Activated CD8-positive, alpha-beta memory T cell treated with anti-CD3 and anti-CD28 coated beads, Interleukin-2, amount 50 U/mL, for 48 hours (primary cell): ENCODE measurements at places on chromosomes 4 and X.

DNA sequence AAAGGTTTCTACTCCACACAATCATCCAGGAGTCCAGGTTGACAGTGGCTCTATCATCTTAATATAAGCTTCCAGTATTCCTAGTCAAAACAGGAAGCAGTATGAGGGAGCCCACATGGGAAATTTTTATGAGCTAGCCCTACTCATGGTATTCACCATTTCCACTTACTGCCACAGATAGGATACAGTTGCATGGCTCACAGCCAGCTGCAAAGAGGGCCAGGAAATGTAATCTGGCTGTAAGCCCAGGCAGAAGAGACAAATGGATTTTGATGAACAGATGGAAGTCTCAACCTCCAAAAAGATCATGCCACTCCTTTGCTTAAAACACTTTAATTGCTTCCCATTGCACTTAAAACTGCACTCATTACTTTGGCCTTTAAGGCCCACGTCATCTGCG lies 150.6 kb downstream of the ADAMTS3 start:
- DNase-seq: no peak

DNA sequence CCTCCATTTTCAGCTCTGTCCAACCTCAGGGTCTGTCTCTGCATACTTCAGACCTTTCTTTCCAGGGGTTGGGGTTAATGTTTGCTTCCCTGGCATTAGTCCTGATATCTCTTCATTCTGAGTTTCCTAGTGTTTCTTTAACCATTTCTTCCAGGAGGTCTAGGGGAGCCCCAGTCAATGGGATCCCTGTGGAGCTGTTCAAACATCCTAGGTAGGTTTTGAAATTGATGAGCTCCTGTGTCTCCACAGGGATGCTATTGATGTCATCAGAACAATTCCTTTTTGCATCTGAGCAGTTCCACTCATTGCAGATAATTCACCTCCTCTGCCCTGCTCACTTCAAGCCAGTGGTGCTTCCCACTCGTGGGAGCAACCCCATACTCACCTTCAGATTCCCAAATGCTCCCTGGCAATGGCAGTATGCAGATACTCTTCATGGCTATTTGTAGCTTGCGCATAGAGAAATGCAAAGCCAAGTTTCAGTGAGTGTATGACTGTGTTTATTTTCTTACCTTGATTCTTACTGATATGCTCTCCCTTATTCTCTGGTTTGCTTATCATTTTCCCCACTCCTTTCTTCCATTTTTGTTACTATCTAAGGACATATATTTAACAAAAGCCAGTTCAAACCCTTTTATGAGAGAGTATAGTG lies 33.7 kb upstream of the LIMCH1 start:
- DNase-seq: no peak

DNA sequence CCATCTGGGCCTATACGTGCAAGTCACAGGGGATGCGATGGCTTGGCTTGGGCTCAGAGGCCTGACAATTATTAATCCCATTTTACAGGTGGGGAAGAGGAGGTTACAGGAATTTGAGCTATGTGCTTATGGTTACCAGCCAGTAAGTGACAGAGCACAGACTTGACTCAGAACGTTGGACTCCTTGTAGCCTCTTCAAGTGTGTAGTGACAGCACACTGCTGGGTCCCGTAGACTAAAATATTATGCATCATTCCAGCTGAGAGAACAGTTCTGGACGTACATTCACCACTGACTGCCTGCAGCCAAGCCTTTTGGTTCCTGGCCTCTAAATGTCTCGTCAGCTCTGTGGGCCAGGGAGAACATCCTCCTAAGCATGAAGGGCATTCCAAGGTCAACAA lies 314.5 kb downstream of the GPAT3 start:
- no peak for DNase-seq

- DNase-seq: no peak
Measured at GRCh38 chr4:102713096-102713495, 47.7 kb downstream of the MANBA start.

- DNase-seq: no peak
Measured at GRCh38 chr4:54754394-54754793, 96.6 kb downstream of the KIT start.

- no peak for DNase-seq
Measured at GRCh38 chr4:1329408-1330371, 17.3 kb upstream of the UVSSA start.

- no peak for DNase-seq
Measured at GRCh38 chr4:145182222-145182621, 1.8 kb upstream of the OTUD4 start.

DNA sequence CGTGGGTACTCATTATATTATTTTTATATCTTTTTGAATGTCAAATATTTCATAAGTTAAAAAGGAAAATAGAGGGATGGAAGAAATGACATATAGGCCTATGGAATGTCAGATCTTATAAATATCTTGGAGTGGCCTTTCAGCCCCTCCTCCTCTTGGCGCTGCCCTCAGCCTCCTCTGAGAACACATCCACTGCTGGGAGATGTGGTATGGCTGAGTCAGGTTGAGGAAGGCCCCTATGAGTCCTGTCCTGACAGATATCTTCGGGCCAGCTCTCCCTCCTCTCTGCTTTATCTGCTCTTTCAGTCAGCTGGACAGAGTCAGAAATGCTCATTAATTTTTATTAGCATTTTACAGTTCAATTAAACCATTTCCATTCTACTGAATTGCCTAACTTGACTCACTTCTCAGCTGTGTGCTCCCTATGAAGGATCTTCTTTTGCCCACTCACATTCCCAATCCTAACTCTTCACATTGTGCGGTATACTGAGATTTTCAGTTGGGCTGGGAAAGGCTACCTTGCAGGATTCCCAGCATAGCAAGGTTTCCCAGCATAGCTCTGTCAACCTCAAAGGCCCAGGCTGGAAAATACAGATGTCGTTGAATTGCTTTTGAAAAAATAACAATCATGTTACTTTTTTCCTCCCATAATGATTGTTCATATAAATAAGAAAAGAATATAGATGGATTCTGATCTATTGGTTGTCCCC lies 128.0 kb downstream of the ARHGEF9 start:
- no peak for DNase-seq

DNA sequence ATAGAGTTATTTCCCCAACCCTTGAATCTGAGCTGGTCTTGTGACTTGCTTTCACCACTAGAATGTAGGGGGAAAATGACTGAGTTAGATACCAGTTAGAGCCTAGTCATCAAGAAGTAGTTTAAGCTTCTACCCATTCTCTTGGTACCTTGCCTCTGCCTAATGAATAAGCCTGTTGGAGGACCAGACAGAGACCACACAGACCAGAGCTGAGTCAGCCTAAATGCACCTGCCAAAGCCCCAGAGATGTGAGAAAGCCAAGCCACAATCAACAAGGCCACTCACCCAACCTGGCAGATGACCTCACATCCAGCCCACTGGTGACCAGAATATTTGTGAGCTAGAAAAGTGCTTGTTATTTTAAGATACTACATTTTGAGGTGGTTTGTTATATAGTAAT lies 85.2 kb upstream of the DCLK2 start:
- no peak for DNase-seq

DNA sequence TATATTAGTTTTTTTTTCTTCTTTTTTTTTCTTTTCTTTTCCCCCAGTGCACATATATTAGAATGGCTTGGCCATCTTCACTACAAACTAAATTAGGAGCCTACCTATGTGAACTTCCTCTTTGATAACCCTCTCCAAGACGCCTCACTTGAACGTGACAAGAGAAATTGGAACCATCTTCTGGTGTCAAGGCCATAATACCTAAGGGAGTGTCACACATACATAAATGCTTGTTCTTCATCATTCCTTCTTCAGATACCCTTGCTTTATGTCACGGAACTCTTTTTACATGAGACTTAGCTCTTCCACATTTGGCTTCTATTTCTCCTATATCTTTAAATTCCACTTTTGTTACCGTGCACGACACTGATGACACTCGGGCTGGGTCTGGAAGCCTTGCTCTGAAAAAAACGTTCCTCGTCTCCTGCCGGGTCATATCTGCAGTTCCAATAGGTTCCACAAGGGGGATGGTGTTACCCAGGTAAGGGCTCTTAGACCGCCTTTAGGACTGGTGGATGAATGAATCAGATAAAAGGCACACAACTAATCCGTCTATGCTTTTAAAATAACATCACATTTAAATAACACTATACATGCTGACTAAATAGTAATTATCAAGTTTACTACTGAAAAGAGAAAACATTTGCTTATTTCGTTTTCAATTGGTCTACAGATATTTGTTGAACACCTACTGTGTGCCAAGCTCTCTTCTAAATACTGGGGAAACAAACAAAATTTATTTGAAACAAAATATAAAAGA lies 19.9 kb downstream of the DGAT2L6 start:
- peak; percentile 66 for DNase-seq

DNA sequence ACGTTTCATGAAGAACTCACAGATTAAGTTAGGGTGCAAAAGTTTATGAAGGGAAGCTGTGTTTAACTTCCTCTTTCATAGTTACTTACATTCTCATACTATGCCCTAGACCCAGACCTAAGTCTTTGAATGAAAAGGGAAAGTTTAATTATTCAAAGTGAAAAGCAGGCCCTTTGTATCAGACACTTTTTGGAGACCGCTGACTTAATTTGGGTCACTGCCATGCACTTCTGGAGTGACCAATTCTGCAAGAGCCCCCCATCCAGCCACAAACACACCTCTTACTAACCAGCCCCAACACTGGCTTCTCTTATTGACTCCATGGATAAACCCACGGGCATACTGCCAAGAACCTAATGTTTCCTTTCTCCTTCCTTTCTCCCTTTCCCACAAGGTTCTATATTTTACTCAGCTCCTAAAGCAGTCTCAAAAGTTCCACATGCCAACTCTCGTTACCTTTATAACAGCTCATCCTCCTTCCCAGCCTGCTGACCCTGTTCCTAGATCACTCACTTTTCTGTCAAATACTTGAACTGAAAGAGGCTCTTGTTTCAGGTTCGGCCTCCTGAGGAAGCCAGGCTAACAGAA lies 34.5 kb downstream of the ABCE1 start:
- DNase-seq: no peak

DNA sequence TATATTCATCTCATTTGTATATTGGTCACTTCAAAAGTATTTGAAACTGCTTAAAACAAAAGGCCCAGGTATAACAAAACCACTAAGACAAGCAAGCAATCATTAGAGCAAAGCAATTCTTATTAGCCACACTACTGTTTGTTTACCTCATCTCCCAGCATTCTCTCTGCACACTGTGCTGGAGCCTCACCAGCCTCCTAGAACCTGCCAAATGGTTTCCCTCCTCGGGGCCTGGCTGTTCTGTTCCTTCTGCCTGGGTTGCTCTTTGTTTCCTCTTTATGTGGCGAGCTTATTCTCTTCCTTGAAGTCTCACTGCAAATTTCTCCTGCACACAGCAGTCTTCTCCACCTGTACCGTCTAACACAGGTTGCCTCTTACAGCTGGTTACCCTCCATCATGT lies 67.5 kb upstream of the MND1 start:
- no peak for DNase-seq

- DNase-seq: no peak
Measured at GRCh38 chrX:138638996-138639395, 72.5 kb downstream of the FGF13 start.

DNA sequence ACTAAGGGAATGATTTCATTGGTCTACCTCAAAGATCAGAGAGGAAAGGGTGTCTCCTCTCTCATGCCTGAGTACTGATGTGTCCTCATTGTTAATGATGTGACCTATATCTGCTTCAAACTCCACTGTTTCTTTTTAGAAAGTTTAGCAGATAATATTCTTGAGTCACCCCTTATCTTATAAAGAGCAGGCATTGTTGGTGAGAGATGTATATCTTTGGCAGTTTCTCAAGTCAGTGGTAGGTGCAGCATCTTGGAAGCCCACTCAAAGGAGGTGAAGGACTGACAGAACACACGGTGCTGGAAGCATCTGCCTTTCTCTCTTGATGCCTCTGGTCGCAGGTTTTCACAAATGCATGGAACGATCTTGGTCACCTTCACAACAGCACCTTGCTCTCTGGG lies 71.2 kb downstream of the ZNF518B start:
- DNase-seq: no peak

GRCh38 chr4:6226506-6226905 lies 26.2 kb upstream of the JAKMIP1 start:
- no peak for DNase-seq

GRCh38 chr4:117634716-117635115 lies 399.6 kb upstream of the NDST3 start:
- DNase-seq: no peak

DNA sequence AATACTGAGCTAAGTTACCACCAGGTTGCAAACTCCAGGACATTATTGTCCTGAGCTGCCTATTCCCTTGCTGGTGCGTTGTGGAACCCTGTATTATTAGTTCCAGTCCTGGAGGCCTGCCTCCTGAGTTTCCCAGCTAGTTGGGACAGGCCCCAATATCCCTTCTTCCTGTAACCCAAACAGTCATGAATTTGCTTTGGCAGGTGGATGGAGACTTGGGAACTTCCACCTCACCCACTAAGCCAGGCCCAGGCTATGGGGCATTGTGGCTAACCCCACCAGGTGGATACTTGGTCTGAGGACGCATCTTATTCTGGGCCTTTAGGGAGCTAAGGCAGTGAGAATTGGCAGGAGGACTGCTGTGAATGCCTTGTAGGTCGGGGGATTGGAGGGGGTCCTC lies 5.0 kb downstream of the RBM3 start:
- no peak for DNase-seq

DNA sequence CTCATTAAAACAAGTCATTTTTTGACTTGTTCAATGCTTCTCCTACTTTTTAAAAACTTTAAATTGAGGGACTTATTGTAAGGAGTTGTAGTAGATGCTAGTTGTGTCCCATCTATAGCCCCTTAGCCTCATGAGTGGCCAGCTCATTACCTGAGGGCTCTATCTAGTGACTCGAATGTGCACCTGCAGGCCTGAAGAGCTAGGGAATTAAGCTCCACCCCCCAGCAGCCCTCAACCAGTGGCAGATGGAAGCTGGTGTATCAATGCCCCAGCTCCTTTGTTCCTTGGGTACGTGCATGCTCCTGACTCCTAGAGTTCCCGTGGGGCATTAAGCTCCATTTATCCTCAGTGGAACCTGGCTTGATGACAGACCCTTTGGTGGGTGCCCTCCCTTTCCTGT lies 146.7 kb upstream of the FAM9B start:
- no peak for DNase-seq
